NCI-H526 (cell line): ENCODE measurements at places on chromosomes 6 and 20.

GRCh38 chr20:41139227-41140093 lies 2.1 kb downstream of the PLCG1 start:
- DNase-seq, result peak; percentile 18

GRCh38 chr6:35775031-35775430 lies 1.4 kb upstream of the CLPSL2 start:
- no peak for DNase-seq

DNA sequence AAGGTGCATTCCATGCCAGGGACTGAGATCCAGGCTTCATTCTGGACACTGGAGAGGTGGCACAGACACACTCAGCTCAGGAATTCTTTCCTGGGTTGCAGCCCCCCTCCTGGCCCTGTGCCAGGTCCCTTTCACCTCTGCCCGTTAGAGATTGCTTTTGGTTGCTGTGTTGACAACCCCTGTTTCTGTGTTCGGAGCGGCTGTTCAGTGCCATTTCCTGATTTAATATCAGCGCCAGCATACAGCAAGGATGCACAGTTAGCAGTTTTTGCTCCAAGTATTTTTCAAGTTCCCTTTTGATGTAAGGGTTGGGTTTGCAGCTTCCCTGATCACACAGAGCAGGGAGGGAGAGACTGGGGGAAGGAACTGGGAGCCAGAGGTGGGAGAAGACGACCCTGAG lies 8.5 kb upstream of the MAFB start:
- no peak for DNase-seq

GRCh38 chr6:40671694-40672050 lies 84.5 kb upstream of the LRFN2 start:
- no peak for DNase-seq

DNA sequence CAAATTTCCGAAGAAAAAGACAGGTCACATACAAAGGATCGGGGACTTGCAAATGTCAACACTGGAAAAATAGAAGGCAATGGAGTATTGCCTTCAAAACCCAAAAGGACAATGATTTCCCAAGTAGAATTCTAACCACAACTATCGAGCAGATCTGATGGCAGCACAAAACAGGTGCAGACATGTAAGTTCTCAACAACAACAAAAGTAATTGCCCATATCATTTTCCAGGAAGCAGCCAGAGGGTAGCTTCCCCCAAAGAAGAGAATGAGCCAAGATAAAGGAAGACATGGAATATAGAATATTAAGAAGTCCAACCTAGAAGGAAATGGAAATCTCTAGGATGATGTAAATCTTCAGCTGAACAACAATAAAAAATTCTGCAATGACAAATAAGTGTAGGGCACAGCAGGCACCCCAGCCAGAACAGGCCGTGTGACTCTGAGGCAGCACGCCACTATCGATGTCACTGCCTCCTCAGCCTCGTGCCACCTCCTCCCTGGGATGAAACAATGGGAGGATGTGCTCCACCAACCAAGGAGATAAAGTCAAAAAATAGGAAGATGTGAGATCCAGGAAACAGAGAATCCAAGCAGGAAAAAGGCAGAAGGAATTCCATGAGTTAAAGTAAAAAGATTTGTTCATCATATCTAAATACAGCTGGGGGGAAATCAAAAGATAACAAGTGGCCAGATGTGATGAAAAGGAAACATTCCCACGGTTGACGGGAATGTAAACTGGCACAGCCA lies 34.1 kb downstream of the SERPINB1 start:
- no peak for DNase-seq
